Esophagus squamous epithelium (tissue), 5 donors: ENCODE measurements at places on chromosomes 6 and 20.

- no peak for DNase-seq
Measured at GRCh38 chr20:61436667-61437279, 184.7 kb downstream of the CDH4 start.

DNA sequence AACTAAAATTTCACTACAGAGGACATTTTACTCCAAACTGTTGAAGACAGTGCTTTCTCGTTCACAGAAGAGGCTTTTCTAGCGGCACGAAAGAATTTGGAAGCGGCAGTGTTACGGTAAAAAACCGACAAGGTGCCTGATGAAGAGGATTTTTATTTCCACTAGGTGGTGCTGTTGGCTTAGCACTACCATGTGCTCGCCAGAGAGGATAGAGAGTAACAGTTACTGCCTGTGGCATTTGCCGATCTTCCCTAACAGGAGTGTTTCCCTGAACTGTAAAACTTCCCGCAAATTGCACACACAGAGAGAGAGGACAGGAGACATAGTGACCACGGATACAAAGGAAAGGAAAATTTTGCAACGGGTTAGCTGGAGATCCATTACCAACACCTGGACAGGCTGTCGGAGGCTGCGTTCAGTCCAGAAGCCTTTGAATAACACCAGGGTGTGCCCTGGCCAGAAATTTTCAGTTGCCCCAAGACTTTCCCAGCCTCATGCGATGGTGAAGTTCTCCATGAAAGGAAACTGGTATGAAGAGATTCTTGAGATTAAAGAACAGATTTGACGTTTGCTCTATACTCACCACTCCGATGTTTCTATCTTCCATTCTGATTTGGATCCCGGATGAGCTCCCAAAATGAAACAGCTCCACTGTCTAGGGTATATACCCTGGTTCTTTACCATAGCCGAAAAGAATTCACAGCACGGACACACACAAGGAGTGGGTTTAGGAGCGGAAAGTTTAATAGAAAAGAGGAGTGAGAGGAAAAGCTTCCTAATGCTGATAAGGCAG, 48.1 kb downstream of the HLA-DPB1 start:
- DNase-seq, result no peak

DNA sequence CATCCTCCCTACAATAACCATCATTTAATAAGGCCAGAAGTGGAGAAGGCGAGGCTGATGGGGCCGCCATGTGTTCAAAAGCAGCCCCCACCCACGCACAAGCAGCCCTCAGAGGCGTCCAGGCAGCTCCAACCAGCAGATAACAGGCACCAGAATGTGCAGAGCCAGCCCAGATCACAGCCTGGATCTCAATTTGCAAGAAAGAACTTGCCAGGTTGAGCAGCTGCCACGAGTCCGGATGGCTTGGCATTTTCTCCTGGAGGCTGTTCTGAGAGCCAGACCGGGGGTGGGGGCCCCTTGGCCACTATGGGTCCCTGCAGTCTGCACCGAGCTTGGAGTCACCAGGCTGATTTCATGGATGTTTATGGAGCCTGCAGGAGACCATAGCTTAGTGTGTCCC, 338.1 kb downstream of the PREX1 start:
- DNase-seq, result no peak

GRCh38 chr20:40582531-40582930, 106.5 kb downstream of the MAFB start:
- no peak for DNase-seq

DNA sequence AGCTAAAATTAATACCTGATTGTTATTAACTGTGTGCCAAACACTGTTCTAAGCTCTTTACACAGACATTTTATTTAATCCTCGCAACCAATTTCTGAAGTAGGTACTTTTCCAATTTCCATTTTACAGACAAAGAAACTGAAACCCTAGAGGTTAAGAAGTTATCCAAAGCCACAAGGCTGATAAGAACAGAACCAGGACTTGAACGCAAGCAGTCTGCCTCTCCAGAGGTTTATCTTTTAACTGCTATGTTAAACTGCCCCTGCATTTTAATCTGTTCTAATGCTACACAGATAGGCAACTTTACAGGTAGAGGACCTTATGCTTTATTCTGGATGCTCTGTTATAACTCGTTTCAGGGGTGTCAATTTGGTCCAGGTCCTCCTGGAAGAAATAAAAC, 118.2 kb downstream of the SLC16A10 start:
- no peak for DNase-seq

- DNase-seq, result no peak
Measured at GRCh38 chr6:140732991-140733390, 1358.5 kb upstream of the CITED2 start.

- DNase-seq, result no peak
Measured at GRCh38 chr6:169164451-169164850, 89.2 kb downstream of the THBS2 start.

DNA sequence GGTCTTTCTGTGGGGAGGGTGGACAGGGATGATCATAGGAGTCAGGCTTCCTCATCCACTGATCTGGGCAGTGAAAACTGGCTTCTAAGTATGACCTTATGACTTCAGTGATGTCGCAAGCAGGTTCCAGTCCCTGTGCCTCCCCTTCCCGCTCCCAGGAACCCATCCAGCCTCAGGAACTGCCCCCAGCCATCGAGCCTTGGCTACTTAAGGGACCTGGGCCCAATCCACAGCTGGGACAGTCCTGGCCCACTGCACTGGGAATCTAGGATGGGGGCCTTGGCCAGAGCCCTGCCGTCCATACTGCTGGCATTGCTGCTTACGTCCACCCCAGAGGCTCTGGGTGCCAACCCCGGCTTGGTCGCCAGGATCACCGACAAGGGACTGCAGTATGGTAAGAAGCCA, at the start of gene LBP:
TSS of gene LBP (plus strand) at position 236 of the 405 bp plus-strand sequence. CDS start at position 271, 35 bp downstream.
- DNase-seq, result no peak

DNA sequence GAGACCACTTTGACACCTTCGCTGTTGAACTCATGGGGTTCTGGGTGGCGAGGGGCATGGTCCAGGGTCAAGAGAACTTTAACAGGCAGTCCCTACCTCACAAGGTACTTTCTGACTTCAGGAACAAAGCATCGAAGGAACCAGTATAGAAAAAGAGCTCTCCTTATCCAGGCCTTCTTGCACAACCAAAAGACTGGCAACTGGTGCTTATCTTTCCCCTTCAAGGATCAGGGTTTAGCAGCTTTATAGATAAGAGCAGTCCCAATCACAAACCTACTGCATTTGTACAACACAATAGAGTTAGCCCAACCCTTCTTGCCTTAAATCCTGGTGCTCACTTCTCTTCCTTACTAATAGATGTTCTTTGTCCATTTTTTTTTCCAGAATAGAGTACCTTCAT, 116.3 kb downstream of the SNX5 start:
- DNase-seq, result no peak

- no peak for DNase-seq
Measured at GRCh38 chr6:55469951-55470366, 109.0 kb downstream of the HMGCLL1 start.

DNA sequence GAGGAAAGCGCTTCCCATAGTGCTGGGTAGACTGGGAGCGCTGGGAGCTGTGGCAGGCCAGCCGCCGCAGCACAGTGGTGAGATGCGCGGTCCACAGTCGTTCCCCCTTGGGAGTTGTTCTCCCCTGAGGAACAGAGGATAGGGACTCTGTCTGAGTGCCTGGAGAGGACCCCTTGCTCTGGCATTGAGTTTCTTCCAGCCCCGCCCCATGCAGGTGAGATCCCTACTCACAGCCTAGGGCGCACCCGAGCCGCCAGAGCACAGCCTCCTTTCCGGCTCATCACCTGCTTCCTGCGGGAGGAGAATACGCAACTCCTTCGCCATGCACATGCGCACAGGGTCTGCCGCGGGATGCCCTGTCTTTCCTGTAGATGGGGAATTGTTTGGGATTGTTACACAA, 140.6 kb downstream of the PACRG start:
- no peak for DNase-seq

- no peak for DNase-seq
Measured at GRCh38 chr6:55568808-55569439, 10.1 kb downstream of the HMGCLL1 start.

- no peak for DNase-seq
Measured at GRCh38 chr6:91310178-91310577, 723.3 kb upstream of the MAP3K7 start.

DNA sequence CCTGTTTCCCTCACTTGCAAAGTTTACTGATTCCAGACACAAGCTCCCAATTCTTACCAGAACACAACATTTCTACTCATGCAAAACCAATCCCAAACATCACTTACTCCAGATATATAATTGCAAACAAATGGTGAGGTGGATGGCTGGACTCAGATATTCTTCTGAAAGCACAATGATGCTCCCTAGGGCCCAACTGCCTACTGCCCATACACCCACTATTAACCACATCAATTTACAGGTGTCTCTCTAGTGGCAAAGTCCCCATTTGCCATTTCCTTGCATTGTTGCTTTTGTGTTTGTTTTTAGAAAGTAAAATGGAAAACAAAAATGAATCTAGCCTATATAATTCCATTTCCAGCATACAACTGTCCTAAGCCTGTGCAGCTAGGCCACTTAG, 320.9 kb upstream of the PRDM1 start:
- DNase-seq, result no peak

- DNase-seq, result no peak
Measured at GRCh38 chr6:98033617-98034016, 750.6 kb upstream of the MMS22L start.

GRCh38 chr20:14634665-14635064, 297.3 kb upstream of the FLRT3 start:
- DNase-seq, result no peak

DNA sequence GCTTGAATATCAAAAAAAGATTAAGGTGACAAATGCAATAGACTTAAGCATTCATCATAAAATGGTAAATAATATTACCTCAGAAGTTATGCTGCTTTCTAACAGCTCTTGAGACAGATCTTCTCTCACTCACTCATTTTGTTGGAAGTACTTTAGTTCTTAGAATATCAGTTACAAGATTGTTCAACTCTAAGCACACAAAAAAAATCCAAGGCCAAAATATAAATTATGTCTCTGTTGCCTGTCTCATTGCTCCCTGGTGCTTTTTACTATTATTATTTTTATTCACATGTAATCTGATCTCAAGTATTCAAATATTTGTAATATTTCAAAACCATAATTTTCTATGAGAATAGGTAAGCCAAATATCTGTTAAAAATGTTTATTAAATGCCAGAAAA, 259.4 kb upstream of the HSF2 start:
- DNase-seq, result no peak

GRCh38 chr20:35837577-35838195, 65.9 kb downstream of the PHF20 start:
- DNase-seq, result no peak

DNA sequence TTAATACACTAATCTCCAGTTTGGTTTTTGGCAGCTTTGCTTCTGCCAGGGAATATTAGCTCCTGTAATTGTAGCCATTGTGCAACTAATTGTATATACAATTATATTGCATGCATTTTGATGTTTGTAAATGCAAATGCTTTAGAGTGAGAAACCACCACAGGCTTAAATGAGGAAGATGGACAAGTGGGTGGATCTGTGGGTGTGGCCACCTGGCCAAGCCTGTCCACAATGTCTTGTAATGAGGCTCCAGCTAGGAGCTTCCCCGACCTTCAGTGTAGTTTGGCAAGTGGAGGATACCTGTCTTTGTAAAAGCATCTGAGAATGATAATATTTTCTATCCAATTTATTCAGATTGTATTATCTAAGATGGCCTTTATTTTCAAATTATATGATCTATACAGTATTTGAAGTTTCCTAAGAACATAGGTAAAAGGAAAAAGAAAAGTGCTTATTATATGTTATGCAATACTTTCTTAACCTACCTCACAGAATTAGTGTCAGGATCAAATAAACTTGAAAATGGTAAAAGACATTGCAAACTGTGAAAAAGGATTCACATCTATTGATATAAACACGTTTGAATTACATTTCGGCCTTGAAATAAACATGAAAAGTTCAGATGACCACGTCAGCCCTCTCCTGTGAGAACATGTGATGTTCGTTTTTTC, 49.3 kb upstream of the ARID1B start:
- DNase-seq, result no peak

GRCh38 chr20:48115502-48115901, 330.2 kb upstream of the SULF2 start:
- DNase-seq, result no peak

DNA sequence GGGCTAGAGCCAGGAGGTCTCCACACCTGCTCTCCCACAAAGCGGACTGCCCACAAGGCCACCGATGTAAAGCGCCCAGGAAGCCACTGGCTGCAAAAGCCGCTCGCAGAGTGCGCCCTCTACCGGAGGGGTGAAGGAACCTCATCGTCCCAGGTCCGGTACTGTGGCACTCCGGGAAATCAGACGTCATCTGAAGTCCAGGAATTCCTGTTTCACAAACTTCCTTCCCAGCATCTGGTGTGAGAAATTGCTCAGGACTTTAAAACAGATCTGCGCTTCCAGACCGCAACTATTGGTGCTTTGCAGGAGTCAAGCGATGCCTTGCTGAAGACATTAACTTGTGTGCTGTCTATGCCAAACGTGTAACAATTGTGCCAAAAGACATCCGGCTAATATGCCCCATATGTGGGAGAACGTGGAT, 115.1 kb upstream of the ARID1B start:
- no peak for DNase-seq

DNA sequence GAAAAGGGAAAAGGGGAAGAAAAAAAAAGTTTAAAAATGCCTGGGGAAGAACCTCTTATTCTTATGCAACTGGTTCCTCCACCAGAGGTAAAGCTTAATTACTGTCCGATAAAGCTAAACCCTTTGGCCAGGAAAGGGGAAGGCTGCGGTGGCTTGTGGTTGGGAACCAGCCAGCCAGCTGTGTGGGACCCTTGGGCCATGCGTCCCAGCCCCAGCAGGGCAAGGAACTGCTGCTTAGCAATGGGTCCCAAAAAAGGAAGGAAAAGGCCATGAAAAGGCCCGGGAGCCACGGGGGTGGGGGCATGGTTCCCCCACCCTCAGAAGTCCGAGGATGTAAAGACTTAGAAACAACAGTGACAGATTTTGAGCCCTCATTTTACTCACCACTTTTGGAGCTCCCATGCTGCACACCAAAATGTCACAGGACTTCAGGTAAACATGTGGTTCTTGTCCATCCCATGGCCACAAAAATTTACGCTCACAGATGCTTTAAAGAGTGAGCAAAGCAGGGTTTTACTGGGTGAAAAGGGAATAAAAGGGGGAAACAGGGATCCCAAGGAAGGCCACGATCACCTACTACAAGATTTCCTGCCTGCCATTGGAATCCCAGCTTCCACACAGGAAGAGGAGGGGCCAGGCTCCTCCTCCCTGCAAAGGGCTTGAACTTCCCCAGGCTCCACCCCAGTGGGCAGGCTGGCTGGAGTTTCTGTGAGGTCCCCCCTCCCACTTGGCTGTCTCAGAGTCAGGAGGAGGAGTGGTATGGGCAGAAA, 1234.7 kb upstream of the GJE1 start:
- no peak for DNase-seq

DNA sequence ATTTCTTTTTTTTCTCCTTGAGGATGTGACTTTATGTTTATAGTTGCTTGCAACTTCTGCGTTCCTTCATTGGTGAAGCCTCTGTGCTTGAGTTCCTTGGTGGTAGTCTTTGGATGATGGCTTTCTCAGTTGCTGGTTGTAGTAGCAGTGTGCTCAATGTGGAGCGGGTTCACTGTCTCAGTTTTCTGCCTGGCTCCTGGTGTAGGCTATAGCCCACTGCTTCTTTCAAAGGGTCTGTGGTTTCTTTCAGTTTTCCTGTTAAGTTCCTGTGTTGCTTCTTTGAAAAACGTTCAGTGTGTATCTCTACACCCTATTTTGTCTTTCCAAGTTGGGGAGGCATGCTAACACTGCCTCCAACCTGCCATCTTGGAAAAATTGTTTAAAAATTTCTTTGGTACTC, 33.9 kb upstream of the ZBTB24 start:
- DNase-seq, result no peak

- DNase-seq, result no peak
Measured at GRCh38 chr6:2221726-2222274, 23.6 kb downstream of the GMDS start.

- no peak for DNase-seq
Measured at GRCh38 chr20:52847029-52847660, 125.0 kb upstream of the TSHZ2 start.
